ENCODE measurements at places on chromosomes 12 and 14.
A peak's percentile ranks its signal among the peaks of the same experiment; 100 is the strongest.

DNA sequence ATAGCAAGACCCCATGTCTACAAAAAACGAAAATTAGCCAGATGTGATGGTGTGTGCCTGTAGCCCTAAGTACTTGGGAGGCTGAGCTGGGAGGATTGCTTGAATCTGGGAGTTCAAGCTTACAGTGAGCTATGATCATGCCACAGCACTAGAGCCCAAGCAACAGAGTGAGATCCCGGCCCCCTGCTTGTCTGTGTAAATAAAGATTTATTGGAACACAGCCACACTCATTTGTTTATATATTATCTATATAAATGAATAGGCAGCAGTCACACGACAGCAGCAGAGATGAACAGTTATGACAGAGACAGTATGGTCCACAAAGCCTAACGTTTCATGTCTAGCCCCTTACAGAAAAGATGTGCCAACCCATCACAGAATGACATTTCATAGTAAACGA lies 14.8 kb downstream of the DDX54 start:
- DNase-seq, result no peak

DNA sequence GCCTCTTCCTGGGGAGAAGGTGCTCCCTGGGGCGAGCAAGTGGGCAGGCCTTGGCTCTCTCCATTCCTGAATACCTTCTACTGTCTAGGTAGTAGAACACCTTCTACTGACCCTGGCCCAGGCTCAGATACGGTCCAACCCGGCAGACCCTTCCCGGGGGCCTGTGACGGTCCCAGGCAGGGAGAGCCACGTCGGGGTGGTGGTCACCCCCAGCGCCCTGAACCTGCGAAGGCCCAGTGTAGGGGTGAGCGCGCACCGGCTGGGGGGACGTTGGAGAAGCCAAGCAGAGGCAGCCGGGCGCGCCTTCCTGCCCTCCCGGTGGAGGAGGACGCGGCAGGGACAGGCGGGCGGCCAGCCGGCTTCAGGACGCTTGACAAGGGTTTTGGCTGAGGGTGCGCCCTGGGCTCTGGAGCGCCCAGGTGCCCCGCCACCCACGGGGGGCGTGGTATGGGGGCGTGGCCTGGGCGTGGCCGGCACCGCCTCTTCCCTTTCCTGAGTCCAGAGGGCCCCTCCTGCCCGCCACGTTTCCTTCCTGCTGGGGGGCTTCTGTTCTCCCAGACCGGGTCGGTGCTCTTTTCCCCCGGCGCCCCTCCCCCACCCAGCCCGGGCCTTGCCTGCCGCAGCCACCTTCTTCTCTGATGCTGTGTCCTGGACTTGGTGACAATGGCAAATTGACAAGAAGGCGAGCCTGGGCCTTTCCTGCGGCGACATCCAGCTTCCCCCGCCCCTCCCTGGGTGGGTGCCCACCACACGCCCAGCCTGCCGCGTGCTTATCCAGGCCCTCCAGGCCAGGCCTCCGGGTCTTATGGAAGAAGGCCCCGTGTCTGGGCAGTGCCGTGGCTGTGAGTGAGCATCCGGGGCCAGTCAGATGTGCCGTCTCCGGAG lies 24.5 kb upstream of the PPP1R13B start:
- DNase-seq, result peak; percentile 82

DNA sequence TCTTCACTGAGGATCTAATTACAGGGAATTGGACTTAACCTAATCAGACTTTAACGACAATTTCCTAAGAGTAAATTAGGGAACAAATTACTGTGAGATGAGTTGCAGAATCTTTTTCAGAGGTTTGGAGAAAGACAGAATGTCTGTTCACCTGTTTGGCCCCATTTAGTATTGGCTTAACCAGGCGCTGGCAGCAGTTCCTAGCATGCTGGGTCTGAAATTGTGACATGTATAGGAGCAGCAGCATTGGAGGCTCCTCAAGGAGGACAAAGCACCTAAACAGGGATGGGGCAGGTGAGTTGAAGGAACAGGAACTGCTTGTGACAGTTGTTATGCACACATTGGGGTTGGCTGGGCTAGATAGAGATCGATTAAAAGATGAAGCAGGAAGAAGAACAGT lies 51.0 kb downstream of the KCNMB4 start:
- no peak for DNase-seq

DNA sequence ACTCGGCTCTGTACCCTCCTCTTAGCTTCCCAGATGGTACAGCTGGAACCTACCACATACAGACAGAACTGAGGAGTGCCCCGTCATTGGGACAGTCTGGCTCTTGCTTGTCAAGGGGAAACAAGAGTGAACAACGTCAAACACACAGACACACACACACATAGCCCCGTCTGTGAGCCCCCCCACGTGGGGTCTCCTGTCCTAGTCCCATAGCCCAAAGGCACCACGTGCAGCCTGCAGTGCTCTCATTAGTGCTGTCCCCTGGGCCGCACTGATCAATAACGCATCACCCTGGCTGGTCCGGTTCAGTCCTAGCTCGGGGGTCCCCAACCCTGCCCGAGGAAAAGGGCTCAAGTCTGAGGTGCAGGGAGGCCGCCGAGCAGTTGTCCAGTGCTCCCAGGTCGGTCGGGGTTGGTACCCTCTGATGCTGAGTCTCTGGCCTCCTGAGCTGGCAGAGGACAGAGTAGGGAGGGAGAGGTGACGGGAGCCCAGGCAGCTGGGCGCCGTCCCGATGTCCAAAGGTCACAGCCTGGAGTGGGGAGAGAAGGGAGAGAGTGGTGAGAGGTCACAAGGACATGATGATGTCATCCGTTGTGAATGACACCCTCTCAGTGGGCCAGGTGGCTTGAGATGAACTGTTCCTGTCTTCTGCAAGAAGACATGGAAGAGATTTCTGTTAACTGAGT lies 105.4 kb upstream of the NOS1 start:
- DNase-seq, result no peak

GRCh38 chr12:72093930-72094329 lies 155.3 kb downstream of the TPH2 start:
- DNase-seq, result no peak

DNA sequence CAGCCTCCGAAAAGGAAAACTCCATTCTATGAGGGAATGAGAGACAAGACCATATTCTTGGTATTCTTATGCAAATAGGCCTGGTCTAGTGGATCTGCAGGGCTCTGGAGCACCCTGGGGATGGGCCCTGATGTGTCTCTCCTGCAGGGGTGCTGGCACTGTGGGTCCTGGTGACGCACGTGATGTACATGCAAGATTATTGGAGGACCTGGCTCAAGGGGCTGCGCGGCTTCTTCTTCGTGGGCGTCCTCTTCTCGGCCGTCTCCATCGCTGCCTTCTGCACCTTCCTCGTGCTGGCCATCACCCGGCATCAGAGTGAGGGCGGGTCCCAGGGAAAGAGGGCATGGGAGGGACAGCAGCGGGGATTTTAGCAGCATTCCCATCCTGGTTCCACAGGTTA lies 5.8 kb downstream of the SLC48A1 start:
- DNase-seq, result no peak

All from activated naive CD4-positive, alpha-beta T cell treated with anti-CD3 and anti-CD28 coated beads, Interleukin-2, amount 10 ng/mL, durations not matched to agents 7 days and 5 days (primary cell).